ENCODE measurements at places on chromosomes 1 and 21.
A peak's percentile ranks its signal among the peaks of the same experiment; 100 is the strongest.

- DNase-seq = no peak
Observed at GRCh38 chr21:44434568-44434925, 20.8 kb upstream of the LRRC3 start.

- DNase-seq = no peak
Observed at GRCh38 chr1:214186103-214186824, 94.7 kb upstream of the SMYD2 start.

- no peak for DNase-seq
Observed at GRCh38 chr1:237792149-237792548, 98.6 kb downstream of the ZP4 start.

GRCh38 chr1:12485231-12486058 is 132.6 kb downstream of the DHRS3 start:
- no peak for DNase-seq

GRCh38 chr1:227938911-227939790 is 8.6 kb downstream of the WNT9A start:
- no peak for DNase-seq

GRCh38 chr21:22346576-22346975 is 1348.4 kb downstream of the NCAM2 start:
- no peak for DNase-seq

GRCh38 chr1:226662642-226663326 is 76.3 kb downstream of the ITPKB start:
- DNase-seq = peak; percentile 88

DNA sequence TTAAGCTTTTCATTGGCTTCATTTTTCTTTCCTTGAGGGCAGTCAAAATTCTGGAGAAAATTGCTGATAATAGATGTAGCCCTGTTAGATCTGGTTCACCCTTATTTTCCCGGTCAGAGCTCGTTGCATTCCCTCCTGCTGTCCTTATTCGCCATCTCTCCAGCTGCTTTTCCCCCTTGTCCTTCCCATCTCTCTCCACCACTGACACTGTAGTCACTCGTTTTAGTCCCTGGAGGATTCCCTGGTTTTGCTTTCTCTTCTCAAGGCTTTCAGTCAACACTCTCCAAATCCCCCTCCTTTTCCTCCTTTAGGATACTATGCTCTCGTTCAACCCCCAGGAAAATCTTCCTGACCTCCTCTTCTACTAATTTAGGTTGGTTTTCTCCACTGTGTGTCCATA is 83.1 kb downstream of the C21orf91 start:
- no peak for DNase-seq

- DNase-seq = no peak
Observed at GRCh38 chr1:107169615-107170014, 28.8 kb downstream of the NTNG1 start.

DNA sequence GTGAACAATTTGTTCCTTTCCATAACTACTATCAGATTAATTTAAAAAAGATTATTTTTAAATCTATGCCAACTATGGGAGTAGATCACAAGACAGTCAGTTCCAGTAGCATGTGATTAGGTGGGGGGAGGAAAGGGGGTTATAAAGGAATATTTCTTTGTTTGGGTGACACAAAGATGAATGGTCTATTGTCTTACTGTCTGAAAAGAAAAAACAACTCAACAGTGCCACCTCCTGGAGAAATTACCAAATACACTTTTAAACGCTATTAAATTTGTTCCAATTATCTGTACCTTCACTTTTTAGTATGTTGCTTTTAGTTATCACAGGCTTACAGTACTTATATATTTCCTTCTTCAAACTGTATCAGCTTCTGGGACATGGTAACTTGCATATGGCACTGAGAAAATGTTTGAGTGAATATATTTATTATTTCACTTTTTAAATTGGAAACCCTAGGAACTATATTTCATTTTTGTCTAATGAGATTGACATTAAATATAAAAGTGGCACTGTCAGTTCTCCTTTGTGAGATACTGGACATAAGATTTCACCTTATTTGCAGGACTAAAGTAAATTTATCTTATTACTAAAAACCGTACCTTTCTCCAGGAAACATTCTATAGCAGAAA is 1.7 kb upstream of the SORT1 start:
- peak; percentile 50 for DNase-seq

DNA sequence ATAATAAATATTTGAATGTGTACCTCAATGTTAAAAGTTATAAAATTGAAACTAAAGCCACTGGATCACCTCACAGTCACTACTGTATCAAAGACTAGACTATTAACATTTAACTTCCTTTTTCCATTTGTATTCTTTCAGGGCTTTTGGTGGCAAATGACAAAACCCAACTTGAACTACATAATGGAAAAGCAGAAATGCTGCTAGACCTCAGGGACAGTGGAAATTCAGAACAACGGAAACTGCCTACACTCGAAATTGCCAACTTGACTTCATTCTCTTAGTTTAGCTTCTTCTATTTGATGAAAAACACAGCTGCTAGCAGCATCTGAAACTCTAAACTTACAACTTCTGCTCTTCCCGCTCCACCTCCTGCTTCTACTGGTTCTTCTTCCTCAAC is 34.9 kb upstream of the NTNG1 start:
- DNase-seq = peak; percentile 11

GRCh38 chr1:51433972-51434510 is 85.0 kb downstream of the EPS15 start:
- no peak for DNase-seq

- no peak for DNase-seq
Observed at GRCh38 chr1:53620061-53620855, 118.7 kb downstream of the GLIS1 start.

GRCh38 chr1:155729031-155729898 is 40.4 kb downstream of the DAP3 start:
- DNase-seq = peak; percentile 28

- no peak for DNase-seq
Observed at GRCh38 chr1:42340901-42341300, 5.9 kb upstream of the FOXJ3 start.

- DNase-seq = no peak
Observed at GRCh38 chr1:183694066-183694465, 41.0 kb upstream of the APOBEC4 start.

GRCh38 chr1:235908742-235909520 is 42.2 kb upstream of the LYST start:
- DNase-seq = no peak

DNA sequence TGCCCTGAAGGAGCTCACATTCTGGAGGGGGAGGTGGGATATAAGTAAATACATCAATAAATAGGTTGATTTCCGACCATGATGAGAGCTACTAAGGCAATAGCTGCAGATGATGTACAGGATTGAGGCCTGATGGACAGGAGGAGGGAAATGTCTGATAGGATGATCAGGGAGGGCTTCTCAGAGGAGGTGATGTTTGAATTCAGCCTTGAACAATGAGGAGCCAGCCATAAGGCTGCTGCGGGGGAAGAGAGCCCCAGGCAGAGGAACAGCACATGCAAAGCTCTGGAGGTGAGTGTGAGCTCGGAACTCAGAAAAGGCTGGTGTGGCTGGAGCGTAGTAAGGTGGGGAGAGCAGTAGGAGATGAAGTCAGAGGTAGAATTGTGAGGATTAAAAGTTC is 411.7 kb downstream of the PTPRU start:
- DNase-seq = no peak

- no peak for DNase-seq
Observed at GRCh38 chr1:206505702-206506355, 1.5 kb upstream of the RASSF5 start.

GRCh38 chr1:86155807-86156565 is 586 bp downstream of the COL24A1 start:
- no peak for DNase-seq

GRCh38 chr1:29453502-29454240 is 217.3 kb downstream of the PTPRU start:
- DNase-seq = peak; percentile 59

DNA sequence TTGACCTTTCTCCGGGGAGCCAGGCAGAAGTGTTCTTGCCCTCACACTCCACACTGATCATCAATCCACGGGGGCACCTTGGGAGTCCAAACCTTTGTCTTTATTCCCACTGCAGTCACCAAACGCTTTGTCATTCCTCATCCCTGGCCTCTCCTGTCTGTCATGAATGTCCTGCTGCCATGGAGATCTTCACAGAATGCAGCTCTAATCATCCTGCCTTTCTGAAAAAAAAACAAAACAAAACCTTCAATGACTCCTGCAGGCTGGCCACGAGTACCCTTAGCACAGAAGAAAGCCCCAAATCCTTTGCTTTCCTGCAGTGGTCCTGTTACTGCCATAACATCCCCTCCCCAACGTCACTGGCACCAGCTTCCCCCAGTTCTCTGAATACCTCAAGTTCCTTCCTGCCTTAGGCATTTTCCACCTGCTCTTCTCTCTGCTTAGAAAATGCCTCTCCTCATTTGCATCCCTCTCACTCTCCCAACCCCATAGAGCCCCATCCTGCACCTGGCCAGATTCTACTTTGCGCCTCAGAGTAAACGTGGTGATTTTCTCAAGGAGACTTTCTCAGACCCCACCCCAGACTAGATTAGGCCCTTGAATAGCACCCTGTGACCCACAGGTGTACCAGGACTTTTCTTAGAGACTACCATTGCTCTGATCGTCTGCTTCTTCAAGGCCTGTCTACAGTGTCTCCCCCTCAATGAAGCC is 131.2 kb downstream of the AK5 start:
- no peak for DNase-seq

- DNase-seq = peak; percentile 16
Observed at GRCh38 chr1:207455183-207455754, 1.1 kb downstream of the CR2 start.

- DNase-seq = no peak
Observed at GRCh38 chr1:27719286-27720251, 6.2 kb upstream of the FAM76A start.

GRCh38 chr1:226653311-226653921 is 85.7 kb downstream of the ITPKB start:
- DNase-seq = no peak

- DNase-seq = no peak
Observed at GRCh38 chr1:164635803-164636731, 77.1 kb downstream of the PBX1 start.

DNA sequence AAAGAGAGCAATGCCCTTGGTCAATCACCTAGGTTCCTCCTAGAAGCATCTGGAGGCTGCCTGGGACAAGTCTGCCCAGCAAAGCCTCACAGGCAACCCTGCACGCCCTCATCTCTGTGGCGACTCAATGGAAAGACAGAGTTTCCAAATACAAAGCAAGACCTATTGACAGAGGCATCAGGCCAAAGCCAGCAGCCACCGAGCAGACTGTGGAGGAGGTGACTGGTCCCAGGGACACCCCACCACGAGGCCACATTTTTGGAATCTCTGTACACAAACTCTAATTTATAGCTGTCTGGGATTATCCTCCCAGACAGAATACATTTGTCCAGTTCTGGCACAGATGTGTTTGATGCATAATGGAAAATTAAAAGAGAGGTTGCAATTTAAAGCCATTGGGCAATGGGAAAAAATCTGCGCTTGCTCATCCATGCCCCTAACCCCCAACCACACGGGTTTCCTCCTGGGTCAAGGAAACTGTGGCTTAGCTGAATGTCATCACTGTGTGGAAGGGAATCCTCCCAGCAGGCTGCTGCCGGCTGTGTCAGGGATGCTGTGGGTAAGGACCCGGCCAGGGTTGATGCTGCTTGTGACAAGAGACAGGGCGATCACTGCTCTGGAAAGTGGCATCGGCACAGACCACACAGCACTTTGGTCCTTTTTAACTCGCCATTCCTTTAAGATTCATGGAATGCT is 14.3 kb downstream of the TSPAN2 start:
- DNase-seq = no peak

DNA sequence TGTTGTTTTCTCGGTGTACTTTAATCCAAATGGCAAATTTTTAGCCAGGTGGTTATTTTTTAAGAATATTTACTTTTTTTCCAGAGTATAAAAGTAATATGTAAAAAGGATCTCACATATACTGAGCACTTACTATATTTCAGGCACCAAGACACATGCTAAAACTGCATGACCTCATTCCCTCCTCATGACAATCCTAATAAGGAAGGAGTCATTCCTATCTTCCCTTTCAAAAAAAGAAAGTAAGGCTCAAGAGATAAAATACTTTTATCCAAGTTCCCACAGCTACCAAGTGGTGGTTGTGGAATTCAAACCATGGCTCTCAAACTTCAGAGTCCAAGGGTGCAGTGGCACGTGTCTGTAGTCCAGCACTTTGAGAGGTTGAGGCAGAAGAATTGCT is 19.4 kb downstream of the ATP2B4 start:
- no peak for DNase-seq

DNA sequence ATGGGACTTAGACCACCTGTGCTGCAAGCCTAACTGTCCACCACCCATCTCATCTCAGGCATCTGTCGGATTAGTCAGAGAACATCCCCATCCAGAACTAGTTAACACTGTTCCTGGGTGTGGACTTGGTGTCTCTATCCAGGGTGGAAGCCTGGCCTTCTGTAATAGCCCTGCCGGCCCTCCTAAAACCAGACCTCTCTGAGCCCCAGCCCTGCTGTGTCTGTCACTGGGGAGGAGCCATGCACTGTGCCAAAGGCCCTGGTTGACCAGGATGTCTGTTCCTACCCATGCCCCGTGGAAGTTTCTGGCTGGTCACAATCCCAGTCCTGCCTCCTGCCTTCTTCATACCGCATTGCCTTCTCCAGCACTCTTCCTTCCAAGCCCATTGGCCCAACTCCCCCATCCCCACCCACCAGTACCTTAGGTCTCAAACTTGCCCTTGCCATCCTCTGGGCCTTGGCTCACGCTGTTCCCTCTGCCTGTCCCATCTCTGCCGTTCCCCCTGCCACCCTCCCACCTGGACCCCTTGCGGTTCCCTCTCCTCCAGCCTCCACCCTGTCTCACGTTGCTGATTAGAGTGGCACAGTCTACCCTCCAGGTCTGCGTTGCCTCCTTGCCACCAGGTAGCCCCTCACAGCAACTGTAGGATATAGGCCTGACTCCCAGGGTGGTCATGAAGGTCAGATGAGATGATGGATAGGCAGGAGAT is 105.6 kb downstream of the EPHB2 start:
- DNase-seq = no peak

DNA sequence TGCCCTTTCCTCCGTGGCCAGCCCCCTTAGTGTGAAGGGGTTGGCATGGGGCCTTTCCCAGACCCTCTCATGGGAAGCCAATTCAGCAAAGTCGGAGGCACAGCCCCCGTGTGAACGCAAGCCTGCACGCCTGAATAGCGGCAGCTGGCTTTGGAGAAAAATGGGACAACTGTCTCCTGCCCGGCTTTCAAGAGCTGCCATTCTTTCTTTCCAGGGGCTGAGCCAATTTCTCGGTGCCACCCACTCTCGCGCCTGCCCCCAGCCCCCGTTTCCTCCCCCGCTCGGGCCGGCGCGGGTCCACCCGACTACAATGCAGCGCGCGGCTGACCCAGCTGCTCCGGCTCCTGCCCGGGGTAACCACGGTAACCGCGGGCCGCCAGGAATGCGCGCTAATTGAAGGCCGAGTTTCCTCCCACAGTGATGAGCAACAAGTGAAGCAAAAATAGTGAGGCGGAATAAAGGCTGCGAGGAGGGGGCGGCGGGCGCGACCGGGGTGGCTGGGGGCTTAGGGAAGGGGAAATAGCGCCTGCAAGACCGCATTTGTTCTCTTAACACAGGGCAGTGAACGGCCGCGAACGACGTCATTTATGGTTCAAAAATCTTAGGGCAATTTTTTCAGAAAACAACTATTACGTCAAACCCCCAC is 27.8 kb downstream of the ILDR2 start:
- peak; percentile 44 for DNase-seq
